Esophagus (tissue), 2 donors: ENCODE measurements at places on chromosomes 4 and X. TPM values are rescaled to one million over a fixed set of nuclear protein-coding genes. Genes with fewer than 3 reads are reported as not detected.

Gene TRAPPC2
- 6.1 TPM for polyA plus RNA-seq

Gene TACR3
- not detected for polyA plus RNA-seq

Gene DGAT2L6
- polyA plus RNA-seq = not detected

Gene TXK
- 0.61 TPM for polyA plus RNA-seq

Gene RBM47
- 39.4 TPM for polyA plus RNA-seq

Gene DYNLT3
- polyA plus RNA-seq = 37.6 TPM

Gene NCAPG
- 5.6 TPM for polyA plus RNA-seq

Gene PGK1
- polyA plus RNA-seq = 86.0 TPM

Gene S100G
- not detected for polyA plus RNA-seq

Gene MSX1
- polyA plus RNA-seq = 0.37 TPM

Gene DUSP9
- polyA plus RNA-seq = 0.18 TPM

Gene TLR3
- 2.1 TPM for polyA plus RNA-seq

Gene USP17L21
- polyA plus RNA-seq = not detected

Gene AMOT
- 0.89 TPM for polyA plus RNA-seq

Gene RENBP
- polyA plus RNA-seq = 1.6 TPM
